ENCODE measurements at places on chromosomes 3 and 15.
A peak's percentile ranks its signal among the peaks of the same experiment; 100 is the strongest.

DNA sequence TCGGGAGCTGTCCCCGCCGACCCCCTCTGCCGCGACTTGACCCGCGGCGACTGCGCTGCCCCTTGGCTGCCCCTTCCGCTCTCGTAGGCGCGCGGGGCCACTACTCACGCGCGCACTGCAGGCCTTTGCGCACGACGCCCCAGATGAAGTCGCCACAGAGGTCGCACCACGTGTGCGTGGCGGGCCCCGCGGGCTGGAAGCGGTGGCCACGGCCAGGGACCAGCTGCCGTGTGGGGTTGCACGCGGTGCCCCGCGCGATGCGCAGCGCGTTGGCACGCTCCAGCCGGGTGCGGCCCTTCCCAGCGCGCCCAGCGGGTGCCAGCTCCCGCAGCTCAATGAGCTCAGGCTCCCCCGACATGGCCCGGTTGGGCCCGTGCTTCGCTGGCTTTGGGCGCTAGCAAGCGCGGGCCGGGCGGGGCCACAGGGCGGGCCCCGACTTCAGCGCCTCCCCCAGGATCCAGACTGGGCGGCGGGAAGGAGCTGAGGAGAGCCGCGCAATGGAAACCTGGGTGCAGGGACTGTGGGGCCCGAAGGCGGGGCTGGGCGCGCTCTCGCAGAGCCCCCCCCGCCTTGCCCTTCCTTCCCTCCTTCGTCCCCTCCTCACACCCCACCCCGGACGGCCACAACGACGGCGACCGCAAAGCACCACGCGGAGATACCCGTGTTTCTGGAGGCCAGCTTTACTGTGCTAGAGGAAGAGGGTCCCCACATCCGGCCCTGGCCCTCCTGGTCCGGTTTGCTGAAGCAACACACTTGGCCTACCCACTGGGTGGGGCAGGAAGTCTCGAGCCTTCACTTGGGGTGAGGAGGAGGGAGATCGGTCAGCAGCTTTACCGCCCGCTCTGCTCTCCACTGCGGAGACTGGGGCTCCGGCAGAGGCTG, at the start of gene RASSF1:
Gene RASSF1, minus strand, starts transcription at position 389 of the 882 bp plus-strand sequence. Its CDS starts 31 bp downstream, at position 358.
- peak; percentile 77 for DNase-seq

DNA sequence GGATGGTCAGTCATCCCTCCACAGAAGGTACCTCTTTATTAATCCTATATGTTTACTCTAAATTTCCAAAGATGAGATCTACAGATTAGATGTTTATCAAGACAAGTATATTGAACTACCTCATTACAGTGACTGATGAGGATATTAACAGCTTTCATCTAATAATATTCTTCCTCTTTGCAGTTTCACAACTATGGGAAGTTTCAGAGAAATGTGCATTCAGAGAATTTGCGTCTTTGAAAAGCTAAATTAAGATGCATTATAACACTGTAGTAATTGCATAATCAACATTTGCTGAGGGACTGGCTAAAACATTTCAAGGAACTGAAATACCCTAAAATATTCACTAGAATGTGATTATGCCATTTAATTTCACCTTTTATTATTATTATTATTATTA, 46.7 kb downstream of the MCF2L2 start:
- DNase-seq: no peak

DNA sequence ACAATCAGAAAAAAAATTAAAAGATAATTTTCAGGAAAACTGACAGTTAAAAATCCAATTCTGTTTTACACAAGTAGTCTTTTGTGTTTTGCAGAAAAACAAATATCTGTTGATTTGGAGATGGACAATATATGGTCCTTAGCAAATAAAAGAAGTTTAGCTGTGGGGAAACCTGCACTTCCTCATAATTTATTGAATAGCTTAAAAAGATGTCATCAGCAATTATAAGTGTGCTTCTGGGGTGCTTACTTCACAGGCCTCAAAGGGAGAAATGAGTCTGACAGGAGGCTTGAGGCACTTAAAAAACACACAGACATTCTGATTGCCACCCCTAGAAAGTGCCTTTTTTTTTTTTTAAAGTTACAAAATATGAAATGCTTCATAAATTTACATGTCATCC, 31.6 kb upstream of the CERS3 start:
- no peak for DNase-seq

DNA sequence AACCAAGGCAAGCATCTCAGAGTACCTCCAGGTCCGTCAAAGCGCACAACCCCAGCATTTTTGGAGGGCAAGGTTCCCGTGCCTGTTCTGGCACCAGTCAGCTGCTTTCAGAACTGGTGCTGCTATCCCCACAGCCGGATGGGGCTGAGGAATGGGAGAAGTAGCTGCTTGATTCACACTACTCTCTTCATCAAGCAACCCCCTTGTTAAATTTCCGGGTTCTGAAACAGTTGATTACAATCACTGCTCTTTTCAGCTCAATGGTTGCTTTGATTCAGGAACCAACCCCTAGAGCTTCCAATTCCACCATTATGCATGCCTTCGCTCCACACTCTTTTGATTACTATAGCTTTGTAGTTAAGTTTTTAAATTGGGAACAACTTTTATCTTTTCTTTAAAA, 12.3 kb upstream of the UBA7 start:
- DNase-seq: no peak

DNA sequence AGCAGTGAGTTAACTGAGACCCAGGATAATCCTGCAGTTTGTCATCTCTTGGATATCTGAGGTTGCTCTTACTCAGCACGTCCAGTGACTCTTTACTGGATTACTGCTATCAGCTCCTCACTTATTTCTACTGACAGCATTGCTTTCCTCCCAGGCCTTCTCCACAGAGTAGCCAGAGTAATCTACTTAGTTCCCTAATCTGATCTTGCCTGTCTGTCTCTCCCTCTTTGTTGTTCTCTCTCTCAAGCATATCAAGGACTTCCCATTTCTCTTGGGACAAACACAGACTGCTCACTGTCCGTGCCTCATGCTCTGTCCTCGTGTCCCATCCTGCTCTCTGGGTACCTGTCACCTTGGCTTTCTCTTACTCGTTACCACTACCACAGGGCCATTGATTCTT, 376.2 kb downstream of the FEZF2 start:
- DNase-seq: no peak

GRCh38 chr15:96200357-96200967, 130.0 kb upstream of the NR2F2 start:
- DNase-seq: no peak

GRCh38 chr3:100245927-100246326, 14.9 kb upstream of the TBC1D23 start:
- no peak for DNase-seq

- peak; percentile 70 for DNase-seq
These were observed 84.8 kb downstream of the PPCDC start for GRCh38 chr15:75107908-75108838.

DNA sequence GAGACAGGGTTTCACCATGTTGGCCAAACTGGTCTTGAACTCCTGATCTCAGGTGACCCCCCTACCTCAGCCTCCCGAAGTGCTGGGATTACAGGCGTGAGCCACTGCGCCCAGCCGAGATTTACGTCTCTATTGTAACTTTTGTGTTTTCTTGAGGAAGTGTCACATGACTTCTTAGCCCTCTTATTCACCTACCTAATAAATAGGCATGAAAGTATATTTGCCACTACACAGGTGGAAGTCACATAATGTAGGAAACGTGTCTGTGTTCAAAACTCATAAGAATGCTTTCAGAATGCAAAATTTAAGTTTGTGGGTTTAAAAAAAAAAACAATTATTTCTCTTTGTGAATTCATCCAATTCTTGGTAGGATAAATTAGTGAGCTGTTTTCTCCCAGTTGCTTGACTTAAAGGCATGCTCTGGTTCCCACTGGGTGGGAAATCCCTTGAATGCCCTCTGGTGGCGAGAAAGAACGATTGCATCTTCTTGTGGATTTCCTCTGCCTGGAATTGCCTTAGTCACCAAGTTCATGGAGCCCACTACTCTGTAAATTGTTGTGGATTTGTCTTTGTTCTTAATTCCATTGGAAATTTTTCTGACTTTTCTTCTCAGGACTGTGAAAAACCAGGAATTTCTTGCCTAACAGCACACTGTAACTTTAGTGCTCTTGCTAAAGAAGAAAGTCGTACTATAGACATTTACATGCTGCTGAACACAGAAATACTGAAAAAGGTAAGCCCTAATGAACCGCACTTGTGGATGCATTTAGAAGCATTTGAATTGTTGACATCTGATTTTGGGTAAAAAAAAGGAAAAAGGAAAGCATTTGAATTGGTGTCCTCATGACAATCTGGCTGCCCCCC, 82.2 kb upstream of the CTDSPL start:
- no peak for DNase-seq

DNA sequence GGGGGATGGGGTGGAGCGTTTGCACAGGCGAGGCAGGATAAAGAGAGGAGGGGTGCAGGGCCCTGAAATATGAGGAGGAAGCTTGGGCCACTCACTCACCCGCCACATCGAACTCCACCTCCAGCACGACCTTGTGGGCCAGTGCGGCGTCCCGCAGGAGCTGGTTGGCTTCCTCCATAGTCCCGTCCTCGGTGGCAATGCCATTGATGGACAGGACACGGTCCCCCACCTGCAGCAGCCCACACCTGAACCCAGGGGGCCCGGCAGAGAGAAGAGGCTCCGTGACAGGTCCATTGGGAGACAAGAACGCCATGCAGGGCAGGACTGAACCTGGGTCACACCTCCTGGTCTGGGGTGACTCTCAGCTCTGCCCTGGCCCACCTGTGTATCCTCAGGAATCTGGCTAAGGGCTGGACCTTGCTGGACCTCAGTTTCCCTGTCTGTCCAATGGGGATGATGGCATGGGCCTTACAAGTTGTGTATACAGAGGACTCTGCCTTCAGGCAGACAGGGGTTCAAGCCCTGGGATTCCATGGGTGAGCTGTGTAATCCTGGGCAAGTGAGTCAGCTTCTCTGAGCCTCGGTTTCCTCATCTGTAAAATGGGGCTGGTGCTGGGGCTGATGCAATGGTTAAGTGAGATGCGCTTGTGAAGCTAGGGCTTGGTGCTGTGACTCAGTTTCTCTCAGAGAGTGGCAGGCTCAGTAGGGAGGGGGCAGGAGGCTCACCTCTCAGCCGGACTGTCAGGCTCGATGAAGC, 26.4 kb downstream of the GRIP2 start:
- no peak for DNase-seq

- no peak for DNase-seq
These were observed 871.9 kb downstream of the GBE1 start for GRCh38 chr3:80889535-80889934.

GRCh38 chr3:42871592-42872196, 4.0 kb downstream of the CYP8B1 start:
- no peak for DNase-seq

GRCh38 chr3:5271372-5271683, 83.8 kb downstream of the EDEM1 start:
- no peak for DNase-seq

GRCh38 chr3:151425627-151426340, 35.1 kb downstream of the IGSF10 start:
- no peak for DNase-seq

DNA sequence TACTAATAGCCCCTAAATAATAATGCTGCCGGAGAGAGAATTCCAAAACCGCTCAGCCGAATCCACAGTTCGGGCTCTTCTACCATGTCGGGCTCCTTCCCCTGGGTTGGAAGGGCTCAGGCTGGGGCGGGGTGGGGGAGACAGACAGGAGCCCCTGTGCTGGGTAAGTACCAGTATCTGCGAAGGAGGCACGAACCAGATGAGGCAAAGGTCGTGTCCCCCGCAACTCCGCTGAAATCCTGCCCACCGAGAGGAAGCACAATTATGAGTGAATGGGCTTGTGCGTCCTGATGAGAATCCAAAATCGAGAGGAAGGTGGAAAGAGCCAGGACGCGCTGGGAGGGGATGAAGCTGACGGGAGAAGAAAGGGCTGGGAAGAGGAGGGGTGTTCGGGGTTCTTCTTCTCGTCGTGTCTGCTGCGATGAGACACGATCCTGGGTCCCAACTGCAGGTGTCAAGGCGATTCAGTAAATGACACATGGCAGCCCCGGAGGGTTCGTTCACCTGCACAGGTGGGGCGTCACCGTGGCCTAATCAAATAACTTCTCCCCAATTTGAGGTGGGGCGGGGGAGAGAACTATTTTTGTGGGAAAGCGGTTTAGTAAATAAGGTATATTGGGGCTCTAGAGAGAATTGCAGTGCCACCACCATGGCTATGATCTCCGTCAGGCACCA, 707 bp upstream of the FAM81A start:
- no peak for DNase-seq

GRCh38 chr3:140501061-140501769, 176.6 kb upstream of the TRIM42 start:
- no peak for DNase-seq

DNA sequence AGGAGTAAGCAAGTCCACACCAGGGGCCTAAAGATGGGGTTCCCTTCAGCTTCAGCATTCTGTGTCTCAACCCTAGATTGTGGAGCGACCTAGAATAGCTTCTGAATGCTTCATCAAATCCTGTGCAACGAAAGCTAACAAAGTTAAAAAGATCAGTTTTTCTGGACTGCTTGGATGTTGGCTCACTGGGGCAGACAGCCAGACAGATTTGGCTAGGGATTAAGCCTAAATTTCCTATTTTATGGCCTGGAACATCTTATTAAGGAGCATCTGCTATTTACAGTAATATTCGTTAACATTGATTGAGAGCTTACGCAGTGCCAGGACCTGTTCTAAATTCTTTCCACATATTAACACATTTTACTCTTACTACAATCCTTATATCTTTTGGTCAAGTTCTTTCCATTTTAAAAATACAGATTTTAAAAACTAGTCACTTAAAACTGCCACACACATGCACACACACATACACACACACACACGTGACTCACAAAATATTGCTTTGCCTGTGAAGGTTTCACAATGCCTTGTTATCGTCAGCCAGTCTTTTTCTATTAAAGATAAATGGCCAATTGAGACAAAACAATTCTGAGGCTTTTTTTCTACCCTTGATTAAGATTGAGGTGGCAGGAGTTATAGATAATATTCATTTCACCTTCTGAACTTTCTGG, 173.3 kb upstream of the SNTN start:
- no peak for DNase-seq

DNA sequence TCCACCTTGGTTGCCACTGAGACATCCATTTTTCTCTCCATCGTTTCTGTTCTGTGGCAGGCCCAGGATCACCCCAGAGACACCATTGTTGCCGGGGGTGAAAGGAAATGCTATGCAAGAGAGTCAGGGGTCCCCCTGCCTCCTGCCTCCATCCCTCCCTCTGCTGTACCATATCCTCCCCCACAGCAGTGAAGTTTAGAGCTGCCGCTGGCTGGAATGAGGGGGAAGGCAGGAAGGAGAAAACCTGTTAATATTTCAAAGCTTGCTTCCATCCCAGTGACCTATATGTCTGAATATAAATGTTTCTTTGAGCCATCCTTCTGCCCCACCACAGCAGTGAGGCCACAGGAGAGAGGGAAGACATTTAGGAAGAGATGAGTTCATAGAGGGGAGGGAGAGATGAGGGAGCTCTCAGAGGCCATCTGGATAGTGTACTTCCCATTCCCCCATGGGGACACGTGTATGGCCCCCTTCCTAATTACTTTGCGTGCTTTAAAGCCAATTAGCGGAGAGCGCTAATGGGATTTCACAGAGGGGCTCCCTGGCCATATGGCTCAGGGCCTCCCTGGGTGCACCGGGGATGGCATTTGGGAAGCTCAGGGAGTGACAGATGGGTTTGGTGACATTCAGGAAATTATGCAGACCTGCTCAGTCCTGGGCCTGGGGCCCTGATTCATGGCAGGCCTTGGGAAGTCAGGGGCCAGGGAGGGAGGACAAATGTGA, 40.4 kb upstream of the CHRNB4 start:
- DNase-seq: no peak
